ENCODE measurements at places on chromosomes 1 and 21. TPM values are rescaled to one million over a fixed set of nuclear protein-coding genes. Genes with fewer than 3 reads are reported as not detected.

- H3K27ac ChIP-seq: no peak overlapping the region
- H3K27me3 ChIP-seq: no peaks in the 10 kb centered on the region
- no peak for DNase-seq
- no peak overlapping the region for H3K4me3 ChIP-seq
- peaks cover 7% of the 10 kb centered on the region for H3K36me3 ChIP-seq
These were observed 56.7 kb downstream of the MRPS6 start for GRCh38 chr21:34129901-34130715.

GRCh38 chr1:212666116-212666775, 33.4 kb downstream of the BATF3 start:
- peaks cover 31% of the 10 kb centered on the region for H3K4me1 ChIP-seq
- H3K27me3 ChIP-seq: no peaks in the 10 kb centered on the region
- H3K36me3 ChIP-seq: no peaks in the 10 kb centered on the region
- DNase-seq: no peak
- H3K27ac ChIP-seq: no peak overlapping the region
- H3K4me3 ChIP-seq: no peak overlapping the region

- H3K36me3 ChIP-seq: no peaks in the 10 kb centered on the region
- H3K27me3 ChIP-seq: no peaks in the 10 kb centered on the region
- no peak overlapping the region for H3K27ac ChIP-seq
- no peaks in the 10 kb centered on the region for H3K4me1 ChIP-seq
These were observed 101.3 kb upstream of the ACTL8 start for GRCh38 chr1:17653728-17654351.

GRCh38 chr1:202311875-202312635, 29.7 kb downstream of the UBE2T start:
- H3K4me3 ChIP-seq: no peak overlapping the region
- peaks cover 1% of the 10 kb centered on the region for H3K27me3 ChIP-seq
- DNase-seq: no peak

The SERPINC1 gene
- 0.61 TPM for total RNA-seq

The CYP4A22 gene
- total RNA-seq: not detected

DNA sequence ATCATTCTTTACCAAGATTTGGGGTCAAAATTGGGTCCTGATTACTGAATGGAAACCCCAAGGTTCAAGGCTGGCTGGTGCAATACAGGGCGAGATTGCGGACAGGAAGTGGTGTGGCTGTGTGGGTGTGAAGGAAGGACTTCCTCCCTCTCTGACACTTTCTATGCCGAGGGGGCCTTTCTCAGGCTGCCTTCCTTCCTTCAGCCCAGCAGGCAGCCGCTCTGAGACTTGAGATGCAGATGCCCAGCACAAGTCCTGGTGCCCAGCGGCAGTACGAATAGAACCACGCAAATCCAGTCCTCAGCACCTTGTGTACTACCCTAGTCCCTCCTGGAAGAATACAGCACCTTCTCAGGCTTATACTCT, 16.3 kb downstream of the BATF3 start:
- no peaks in the 10 kb centered on the region for H3K27me3 ChIP-seq
- H3K36me3 ChIP-seq: no peaks in the 10 kb centered on the region
- peak overlapping the region; percentile 33 for H3K4me3 ChIP-seq
- peaks cover 62% of the 10 kb centered on the region for H3K4me1 ChIP-seq
- DNase-seq: peak; percentile 81

The SHISA4 gene
- total RNA-seq: not detected

- H3K4me1 ChIP-seq: no peaks in the 10 kb centered on the region
- peaks cover 34% of the 10 kb centered on the region for H3K36me3 ChIP-seq
- H3K4me3 ChIP-seq: no peak overlapping the region
- DNase-seq: no peak
These were observed 68.9 kb downstream of the UCK2 start for GRCh38 chr1:165896277-165896676.

The NCF2 gene
- total RNA-seq: 71.1 TPM

Data from GM12878 (cell line).